ENCODE measurements at places on chromosomes 7 and 10.

DNA sequence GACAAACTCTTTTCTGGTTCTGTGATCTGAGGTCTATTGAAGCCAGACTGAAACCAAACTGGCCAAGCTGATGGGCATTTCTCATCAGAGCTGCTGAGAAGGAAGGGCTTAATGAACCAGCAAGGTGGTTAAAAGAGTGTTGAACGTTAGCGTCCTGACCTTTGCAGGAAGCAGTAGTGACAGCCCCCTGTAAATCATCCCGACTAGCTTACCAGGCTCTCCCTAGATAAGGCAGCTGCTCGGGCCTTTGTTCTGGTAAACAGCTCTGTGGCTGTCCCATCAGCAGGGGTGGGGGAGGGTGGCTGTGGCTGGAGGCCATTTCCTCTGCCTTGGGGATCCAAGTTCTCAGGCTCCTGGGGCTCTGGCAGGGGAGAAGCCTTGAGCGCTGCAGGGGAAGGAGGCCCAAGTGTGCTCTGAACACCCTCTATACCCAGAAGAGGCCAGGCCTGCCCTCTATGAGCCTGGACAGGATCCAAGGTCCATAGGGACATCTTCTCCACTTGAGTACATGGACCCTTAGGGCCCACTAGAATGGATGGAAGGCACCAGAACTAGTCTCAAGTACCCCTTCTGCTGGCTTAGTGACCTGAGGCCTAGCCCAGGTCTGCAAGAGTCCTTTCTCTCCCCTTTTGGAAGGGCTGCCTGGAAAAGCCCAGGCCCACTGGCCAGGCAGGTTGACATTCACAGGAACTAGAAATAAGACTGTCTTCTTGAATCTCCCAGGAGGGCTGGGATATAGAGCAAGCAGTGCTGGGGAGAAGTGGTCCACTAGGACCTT, 134.6 kb downstream of the ARHGAP22 start:
- no peak for DNase-seq

DNA sequence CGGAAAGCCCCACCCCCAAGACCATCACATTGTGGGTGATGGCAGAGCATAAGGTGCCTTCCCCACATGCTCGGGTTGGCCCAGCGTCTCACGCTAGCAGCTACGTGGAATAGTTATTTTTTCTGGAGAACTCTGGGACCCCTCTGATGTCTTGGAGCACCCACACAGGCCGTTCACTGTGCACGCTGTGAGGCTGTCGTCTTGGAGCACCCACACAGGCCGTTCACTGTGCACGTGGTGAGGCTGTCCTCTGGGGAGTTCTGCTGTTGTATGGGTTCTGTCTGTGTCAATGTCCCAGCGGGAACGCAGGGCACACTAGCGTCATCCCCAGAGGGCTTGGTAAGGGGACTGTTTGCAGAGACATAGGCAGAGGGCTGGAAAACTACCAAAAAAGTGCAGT, 38.8 kb upstream of the FAM20C start:
- no peak for DNase-seq

DNA sequence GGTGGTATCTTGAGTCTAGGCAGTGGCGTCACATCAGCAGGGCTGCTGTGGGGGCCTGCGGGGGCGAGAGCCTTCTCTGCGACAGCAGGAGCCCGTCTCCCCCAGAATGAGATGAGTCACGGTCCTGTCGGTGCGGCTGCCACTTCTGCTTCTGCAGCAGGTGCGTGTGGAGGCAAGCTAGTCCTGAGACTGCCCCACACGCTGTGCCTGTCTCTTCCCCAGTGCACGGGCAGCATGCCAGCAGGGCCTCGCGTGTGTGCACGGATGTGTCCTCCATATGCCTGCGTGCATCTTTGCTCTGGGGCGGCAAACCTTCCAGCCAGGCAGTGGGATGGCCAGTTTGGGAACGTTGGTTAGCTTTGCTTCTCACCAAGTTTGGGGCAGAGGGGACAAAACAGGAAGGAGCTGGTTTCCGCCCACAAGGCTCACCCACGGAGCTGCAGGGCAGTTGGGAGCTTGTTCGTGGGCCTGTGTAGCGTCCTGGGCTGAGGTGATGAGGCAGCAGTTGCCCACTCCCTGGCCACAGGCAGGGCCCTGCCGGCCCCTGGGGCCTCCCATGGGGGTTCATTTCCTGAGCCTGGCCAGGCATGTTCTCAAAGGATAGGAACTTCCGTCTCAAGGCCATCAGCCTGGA, 60.8 kb upstream of the PPIF start:
- DNase-seq, result peak; percentile 83

DNA sequence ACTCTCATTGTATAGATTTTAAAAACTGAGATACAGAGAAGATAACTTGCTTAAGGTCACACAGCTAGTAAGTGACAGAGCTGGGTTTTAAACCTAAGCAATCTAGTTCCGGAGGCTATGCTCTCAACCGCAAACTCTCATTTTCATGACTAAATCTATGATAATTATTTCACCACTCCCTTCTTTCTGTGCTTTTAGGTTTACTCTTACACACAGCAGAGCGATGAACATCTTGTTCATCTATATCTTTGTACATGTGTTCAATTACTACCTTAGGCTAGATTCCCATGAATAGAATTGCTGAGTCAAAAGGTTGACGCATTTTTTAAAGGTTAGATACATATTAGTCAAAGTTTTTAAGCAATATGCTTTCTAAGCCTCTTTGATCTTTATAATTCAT, 154.8 kb downstream of the CHN2 start:
- DNase-seq, result no peak

DNA sequence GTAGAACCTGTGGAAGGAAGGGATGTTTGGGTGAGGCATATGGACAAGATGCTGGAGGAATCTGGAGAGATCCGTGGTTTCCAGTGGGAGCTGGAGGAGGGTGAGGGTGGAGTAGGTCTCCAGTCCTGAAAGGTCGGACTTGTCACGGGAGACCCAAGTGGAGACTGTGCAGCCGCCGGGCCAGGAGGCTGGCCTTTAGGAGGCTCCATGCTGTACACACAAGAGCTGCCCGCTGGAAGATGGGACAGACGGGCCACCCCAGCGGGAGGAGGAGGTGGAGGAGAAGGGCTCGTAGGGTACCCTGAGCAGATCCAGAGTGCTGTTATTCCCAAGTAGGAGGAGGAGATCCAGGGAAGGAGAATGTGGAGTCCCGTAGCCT, 106.7 kb downstream of the NKX6-2 start:
- no peak for DNase-seq

Measured in stimulated activated CD4-positive, alpha-beta T cell treated with anti-CD3 and anti-CD28 coated beads, Interleukin-2, amount 100 ng/mL, for 4 hours (primary cell).